Retinal pigment epithelial cell (primary cell): ENCODE measurements at places on chromosomes 1 and 21.
A peak's percentile ranks its signal among the peaks of the same experiment; 100 is the strongest.

DNA sequence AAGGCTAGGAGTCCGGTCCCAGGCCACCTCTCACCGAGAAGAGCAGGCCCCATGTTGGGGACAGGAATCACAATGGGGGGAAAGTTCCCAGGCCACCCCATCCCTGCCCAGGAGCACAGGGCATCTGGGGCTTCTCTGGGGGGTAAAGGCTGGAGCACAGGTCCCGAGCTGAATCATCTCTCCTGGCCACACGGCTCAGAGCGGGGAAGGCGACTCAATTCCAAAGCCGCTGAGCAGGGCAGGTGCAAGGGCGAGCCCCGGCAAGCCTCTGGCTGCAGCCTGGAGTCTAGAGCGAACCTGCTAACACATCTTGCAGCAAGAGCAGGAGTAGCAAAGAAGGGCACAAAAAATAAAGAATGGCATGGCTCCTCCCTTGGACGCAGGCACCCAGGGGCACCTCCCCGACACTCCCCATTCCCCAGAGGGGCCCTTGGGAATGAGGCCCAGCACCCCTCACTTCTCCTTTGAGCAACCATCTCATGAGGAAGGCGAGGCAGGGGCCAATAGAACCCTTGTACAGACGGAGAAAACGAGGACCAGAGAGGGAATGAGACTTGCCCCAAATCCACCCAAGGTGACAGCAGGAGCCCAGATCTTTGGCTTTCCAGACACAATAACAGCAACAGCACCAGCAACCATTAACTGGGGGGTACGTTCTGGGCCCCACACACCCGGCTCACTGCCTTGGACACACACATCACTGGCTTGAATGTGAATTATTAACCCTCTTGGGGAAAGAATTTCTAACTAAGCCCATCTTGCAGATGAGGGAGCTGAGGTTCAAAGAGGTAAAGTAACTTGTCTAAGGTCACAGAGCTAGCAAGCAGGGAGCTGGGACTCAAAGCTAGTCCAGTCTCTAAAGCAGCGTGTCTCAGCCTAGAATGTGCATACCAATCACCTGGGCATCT lies 20.7 kb upstream of the ALDH4A1 start:
- no peak for DNase-seq

DNA sequence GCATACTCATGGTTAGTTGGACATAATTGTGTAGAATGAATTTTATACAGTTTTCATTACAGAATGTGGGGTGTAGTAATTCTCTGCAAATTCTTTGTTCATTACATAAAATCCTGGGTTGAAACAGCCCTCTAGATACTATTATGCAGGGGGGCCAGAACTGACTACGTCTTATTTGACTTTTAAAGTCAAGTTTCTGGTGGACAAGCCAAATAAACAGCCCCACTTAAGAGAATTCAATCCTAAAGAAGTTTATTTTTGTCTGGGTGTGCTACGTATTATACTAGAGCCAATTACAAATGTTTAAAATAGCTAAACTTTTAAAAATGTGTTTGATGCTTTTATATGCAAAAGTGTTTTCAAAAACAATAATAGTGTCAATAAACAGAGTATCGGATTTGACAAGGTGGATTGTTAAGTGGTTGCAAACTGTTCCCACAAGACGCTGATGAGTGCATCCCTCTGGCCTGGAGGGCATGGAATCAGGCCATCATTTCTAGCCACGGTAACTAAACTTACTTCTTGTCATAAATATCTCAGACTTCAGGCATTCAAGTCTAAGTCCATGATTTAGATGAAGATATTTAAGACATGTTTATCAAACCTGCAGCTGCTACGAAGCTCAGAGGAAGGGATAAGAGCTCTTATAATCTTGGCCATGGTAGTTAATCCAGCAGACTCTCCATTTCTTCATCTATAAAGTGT lies 646.3 kb downstream of the KIF26B start:
- DNase-seq: no peak

DNA sequence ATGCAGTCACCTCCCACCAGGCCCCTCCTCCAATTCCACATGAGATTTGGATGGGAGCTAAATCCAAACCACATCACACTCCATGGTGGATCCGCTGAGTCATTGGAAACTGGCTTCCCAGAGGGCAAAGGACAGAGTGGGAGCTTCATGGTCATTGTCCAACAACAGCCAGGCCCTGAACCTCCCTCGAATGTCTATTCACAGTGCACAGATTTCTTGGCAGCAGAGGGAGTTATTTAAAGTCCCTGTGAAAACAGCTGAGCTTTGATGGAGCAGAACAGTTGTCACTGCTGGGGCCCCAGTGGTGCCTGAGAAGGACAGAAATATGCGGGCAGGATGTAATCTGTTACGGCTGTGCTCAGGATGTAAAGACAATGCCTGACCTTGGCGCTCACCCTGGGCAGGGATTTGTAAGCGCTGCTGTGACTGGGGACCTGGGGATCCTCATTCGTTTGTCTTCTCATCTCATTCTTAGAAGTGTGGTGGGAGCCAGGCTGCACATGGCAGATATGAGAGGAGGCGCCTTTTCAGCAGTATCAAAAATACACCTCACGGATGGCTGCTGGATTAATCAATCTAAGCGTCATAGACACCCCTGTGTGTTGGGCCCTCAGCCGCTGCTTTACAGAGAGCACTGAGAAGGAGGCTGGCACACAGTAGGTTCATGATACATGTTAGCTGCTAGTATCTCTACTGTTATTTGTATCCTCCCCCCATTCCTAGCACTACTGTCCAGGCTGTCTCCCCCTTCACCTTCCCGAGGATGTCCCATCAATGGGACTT lies 439.4 kb downstream of the PTPRU start:
- DNase-seq: no peak

DNA sequence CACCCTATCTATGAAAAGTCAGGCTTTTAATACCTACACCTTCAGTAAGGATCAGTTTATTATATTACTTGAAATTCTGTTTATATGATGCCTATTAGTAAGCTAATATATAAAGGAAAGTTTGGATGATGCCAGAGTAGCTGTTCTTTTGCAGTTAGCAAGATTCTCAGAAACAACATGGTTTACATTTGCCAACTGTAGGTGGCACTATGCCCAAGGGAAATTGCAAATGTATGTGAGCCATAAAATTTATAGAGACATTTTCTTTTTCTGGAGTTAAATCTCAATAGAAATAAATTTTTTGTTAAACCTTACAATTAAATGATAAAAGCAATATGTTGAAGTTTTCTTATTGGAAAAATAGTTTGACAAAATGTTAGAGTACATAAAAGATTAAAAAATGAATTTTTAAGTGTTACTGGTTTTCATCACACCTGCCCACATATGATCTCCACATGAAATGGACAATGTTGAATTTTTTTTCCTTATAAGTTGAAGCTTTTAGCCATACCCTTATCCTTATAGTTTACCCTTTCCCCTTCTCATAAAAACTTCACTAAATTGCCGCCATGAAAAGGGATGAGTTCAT lies 32.1 kb upstream of the EPHX4 start:
- DNase-seq: peak; percentile 29

GRCh38 chr1:226763905-226764264 lies 24.8 kb upstream of the ITPKB start:
- DNase-seq: no peak

DNA sequence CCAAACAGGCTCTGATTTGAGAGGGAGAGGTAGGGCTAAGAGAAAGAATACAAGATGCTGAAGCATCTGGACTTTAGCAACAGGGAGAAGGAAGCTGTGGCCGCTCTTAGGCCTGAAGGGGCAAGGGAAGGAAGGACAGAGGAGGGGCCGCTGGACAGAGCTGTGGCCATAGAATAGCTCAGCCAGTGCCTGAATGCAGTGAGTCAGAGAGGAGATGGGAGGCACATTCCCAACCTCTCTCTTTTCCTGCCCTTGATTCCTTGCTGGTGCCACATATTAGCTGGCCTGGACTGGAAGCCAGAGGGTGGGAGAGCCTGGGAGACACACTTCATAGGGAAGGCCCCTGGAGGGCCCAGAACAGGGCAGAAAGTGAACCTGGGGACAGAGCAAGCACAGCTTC lies 83.4 kb upstream of the POU3F1 start:
- no peak for DNase-seq
